ENCODE measurements at places on chromosomes 7 and 10.

DNA sequence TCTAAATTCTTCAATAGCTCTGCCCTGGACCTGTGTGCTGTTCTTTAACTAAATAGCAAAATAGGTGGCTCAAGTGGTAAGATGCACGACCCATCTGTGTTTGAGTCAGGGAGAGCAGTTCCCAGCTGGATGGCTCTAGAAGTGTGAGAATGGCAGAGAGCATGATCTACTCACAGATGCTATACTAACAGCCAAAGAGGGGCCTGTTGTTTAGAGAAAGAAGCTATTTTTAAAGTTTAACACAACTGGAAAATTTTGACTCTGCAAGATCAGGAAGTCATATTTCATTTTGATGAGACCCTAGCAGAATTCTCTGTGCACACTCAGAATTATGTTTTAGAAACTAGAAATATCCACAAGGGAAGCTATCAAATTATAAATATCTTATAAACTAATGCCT, 87.4 kb upstream of the PIP4K2A start:
- no peak overlapping the region for H3K27ac ChIP-seq
- H3K4me1 ChIP-seq = no peaks in the 10 kb centered on the region
- DNase-seq = no peak

GRCh38 chr10:79027147-79028055, 41.4 kb upstream of the ZMIZ1 start:
- no peaks in the 10 kb centered on the region for H3K4me1 ChIP-seq
- DNase-seq = no peak
- no peak overlapping the region for H3K4me3 ChIP-seq
- H3K36me3 ChIP-seq = no peaks in the 10 kb centered on the region
- no peak overlapping the region for H3K27ac ChIP-seq
- no peaks in the 10 kb centered on the region for H3K27me3 ChIP-seq

DNA sequence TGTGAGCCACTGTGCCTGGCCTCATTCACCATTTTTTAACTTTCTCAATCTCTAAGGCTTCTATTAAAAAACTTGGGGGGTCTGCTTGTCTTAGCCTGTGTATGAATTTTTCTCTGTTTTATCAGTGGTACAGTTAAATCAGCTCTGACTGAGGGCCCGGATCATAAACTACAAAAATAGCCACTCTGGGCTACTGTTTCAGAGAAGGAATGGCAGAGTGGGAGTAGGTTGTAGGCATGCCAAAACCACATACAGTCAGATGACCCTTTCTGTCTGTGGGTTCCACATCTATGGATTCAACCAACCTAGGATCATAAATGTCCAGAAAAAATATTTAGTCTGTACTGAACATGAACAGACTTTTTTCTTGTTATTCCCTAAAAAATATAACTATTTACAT, 21.3 kb downstream of the TBC1D12 start:
- H3K36me3 ChIP-seq = no peaks in the 10 kb centered on the region
- no peaks in the 10 kb centered on the region for H3K4me1 ChIP-seq
- no peak overlapping the region for H3K27ac ChIP-seq
- H3K4me3 ChIP-seq = no peak overlapping the region

GRCh38 chr10:129365767-129366402, 101.2 kb upstream of the MGMT start:
- no peak overlapping the region for H3K27ac ChIP-seq
- H3K27me3 ChIP-seq = no peaks in the 10 kb centered on the region
- no peaks in the 10 kb centered on the region for H3K36me3 ChIP-seq
- H3K4me1 ChIP-seq = no peaks in the 10 kb centered on the region
- no peak overlapping the region for H3K4me3 ChIP-seq
